ENCODE measurements at places on chromosomes 2 and 18.

GRCh38 chr2:9650119-9650821, 19.5 kb upstream of the YWHAQ start:
- no peak for DNase-seq

GRCh38 chr2:131827481-131828163, 299.9 kb downstream of the CCDC74A start:
- DNase-seq = no peak

DNA sequence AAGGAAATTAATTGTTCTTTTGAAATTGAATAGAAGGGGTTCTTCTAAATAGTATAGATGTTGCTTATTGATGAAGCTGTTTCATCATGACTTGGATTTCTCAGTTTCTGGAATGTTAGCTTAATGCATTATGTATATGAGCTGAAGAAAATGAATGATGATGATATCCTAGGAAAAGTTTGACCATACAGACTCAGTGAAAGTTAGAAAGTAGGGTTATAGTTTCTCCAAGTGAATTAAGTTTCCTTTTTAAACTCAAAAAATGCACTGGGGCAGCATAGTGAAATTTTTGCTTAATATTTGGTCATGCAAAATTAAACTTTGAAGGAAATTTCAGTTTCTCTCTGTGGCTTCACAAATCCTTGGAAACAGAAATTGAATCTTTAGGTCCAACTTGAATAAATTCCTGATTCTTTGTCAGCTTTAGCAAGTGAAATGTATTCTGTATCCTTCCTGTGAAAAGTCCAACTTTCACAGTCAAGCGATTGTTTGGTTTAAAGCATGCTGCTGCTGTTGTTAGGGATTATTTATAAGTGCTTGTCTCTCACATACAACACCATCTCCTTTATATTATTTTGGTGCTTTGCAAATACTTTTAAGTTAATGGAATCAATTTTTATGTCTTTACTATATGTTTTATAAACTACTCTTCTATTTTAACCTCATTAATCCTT, 78.2 kb downstream of the PIK3C3 start:
- DNase-seq = no peak

- DNase-seq = no peak
These were observed 540.0 kb upstream of the GYPC start for GRCh38 chr2:126115975-126116374.

DNA sequence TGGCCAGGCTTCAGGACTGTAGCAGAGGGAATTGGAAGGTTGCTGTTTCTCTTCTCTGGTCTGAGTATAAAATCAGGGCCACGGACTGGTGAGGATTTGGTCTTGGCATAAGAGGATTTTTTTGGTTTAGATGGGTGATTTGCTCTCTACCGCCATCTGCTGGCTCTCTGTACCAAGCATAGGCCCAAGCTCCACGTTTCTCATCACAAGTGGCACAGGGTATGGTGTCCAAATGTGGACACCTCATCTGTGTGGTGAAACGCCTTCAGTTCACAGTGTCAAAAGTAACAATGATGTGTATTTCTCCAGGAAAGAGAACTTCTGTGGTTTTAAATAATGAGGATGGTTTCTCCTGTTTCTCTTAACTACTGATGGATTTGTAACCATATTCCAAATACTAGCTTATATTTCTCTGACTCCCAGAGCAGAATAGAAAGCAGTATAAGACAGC, 115.1 kb downstream of the EML6 start:
- peak; percentile 20 for DNase-seq

- DNase-seq = no peak
These were observed 94.8 kb upstream of the UXS1 start for GRCh38 chr2:106288873-106289272.

DNA sequence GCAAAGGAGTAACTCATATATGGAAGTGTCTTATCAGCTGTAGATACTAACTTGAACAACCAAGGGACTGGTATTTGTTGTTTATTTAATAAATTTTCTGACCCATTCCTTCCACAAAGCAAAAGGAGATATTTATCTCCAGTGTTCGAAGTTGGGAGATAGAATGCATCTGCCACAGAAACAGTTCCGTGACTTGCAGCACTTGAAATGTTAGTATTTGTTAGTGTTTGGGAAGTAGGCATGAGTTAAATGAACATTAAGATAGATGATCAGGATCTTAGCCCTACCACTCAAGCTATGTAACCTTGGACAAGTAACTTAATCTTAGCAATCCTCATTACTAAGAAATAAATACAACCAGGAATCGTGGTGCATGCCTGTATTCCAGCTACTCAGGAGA, 12.1 kb upstream of the SULT1C4 start:
- no peak for DNase-seq

DNA sequence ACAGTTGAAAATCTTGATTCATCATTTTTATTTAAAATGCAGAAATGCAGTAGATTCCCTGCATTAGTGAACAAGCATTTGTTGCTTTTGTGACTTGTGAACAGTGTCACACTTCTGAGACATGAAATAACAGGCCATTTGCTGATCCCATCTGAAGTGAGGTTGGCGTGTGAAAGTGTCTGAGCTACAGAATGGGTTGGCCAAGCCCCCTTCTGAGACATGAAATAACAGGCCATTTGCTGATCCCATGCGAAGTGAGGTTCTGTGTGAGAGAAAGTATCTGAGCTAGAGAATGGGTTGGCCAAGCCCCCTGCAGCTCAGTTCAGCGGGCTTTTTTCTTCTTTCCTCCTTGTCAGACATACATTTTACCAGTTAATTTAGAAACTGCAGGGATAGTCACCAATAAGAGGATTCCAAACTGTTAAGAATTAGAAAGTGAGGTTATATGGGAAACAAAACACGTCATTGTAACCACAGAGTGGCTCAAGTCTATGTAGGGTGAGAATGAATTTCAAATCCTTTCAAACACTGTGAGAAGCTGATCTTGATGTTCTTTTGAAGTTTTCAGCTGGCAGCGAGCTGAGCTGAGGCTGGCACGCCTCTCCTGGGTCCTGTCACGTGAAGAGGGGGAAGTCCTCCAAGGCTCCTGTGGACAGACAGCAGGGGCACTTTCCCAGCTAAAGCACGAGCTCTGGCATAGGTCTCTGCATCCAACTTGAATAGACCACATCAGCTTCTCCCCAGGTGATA, 339.2 kb upstream of the SALL3 start:
- no peak for DNase-seq

- no peak for DNase-seq
These were observed 57.0 kb downstream of the CCDC102B start for GRCh38 chr18:68854786-68855391.

DNA sequence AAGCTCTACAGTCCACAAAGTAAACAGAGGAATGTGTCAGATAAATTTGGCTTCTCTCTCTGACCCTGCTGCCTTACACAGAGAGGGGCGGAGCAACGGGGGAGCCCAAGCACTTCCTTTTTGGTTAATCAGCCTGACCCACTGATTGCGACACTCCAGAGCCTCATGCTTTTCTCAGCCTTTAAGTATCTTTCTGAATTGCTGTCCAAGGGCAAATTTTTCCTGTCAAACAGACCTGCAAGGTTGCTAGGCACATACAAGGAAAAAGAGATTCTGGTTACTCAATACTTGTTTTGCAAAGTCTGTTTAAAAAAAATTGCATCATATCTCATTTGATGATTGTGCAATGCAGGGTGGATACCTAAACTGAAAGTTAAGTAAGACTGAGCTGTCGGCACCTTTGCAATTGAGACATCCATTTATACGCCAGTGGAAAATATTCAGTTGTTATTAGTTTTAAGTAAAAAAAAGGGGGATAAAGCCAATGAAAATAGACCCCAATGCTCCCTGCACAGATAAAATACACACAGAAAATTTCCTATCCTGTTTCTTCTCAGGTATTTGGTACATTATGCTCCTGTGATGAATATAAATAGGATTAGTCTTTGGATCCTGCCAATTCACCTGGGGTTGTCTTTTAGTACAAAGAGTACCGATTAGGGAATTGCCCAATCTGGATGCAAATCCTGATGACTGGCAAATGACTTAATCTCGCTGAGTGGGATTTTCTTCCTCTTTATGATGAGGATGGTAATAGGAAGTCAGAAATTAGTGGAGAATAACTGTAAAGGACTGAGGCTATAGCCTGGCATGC, 260.2 kb upstream of the TRIB2 start:
- DNase-seq = peak; percentile 3

DNA sequence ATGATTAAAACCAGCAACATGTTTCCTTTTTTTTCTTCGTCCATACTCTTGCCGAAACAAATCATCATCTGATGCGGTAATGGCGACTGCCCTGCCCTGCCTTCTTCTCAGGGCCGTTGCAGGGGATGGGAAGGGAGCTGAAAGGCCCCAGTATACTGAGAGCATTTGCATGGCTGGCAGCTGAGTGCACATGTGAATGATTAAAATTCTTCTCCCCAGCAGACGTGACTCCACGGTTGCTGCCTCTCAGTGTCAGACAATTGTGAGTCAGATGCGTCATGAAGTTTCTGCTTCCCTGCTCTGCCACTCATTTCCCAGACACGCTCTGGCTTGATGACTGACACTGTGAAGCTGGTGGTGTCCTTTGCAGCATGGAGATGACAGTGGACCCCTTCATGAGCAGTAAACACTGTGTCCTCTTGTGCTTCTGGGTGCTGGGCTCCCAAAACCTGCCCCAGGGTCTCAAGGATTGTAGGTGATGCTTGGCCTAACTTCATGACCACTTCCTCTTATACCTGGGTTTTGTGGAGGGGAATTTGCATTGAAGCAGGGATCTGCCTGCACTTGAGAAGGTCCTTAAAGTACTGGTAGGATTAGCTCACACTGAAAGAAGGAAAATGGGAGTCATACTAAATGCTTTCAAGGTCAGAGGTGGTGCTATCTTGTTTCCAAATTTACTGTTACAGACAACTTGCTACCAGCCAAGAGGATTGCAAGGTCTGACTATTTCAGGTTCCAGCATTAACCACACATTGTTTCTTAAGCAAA, 222.5 kb upstream of the COPS8 start:
- peak; percentile 36 for DNase-seq

GRCh38 chr2:105135436-105135835, 97.6 kb downstream of the MRPS9 start:
- no peak for DNase-seq

DNA sequence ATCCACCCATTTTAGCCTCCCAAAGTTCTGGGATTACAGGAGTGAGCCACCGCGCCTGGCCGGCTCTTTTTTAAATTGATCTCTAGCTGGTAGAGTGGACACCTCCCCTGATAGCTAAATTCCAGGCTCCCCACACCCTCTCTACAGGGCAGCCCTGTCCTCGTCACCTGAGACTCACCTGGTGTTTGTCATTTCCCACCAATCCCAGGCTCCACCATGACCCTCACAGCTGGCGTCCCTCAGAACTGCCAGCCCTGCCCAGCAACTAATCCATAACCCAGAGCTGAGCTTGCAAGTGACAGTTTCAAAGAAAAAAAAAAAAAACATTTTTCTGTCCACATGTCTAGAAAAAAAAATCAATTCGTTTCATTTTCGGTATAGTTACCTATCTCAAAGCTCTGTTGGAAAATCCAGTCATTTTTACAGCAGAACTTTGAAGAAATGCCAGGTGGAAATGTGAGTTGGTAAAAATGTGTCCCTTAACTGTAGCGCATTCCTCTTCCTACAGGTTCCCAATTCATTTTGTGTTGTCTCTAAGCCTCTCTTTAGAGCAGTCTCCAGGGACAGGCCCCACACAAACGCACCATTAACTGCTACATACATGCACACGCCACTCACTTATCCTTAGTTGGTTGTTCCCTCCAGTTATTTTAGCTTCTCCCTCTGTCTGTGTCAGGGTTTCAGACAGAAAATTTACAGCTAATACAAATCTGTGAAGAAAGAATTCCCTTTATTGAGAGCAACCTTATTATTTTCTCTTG, 294.7 kb downstream of the FBXO15 start:
- DNase-seq = no peak

DNA sequence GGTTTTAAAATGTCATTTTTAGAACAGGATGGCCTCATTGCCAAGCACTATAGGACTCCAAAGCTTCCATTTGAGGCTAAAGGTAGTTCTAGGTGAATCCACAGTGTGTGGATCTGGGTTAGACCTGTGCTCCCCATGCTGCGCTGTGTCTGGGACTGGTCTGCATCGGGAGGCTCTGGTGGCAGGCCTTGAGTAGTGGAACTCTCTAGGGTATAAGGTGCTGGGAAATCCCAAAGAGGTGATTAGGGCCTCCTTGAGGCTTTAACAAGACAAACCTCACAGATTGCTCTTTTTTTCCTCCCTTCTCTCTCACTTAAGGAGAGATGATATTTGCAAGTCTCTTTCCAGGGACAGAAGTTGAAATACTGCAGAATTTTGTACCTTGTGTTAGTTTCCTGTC, 9.3 kb downstream of the SEC11C start:
- no peak for DNase-seq

DNA sequence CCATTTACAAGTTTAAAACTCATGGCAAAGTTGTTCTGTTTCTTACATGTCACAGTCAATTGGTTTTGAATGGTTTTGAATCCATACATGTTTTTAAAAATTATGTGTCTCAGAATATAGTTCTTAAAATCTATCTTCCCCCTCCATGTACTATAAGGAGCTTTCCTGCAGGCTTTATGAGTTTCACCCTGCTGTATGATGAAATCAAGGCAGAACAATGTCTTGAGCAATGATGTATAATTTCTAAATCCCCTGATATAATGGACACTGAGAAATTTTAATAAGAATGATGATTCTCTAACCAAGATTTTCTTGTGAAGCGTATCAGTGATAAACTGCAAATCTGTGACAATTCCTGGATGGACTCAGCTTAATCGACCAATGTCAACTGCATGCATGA, 10.6 kb upstream of the ZNF516 start:
- no peak for DNase-seq

DNA sequence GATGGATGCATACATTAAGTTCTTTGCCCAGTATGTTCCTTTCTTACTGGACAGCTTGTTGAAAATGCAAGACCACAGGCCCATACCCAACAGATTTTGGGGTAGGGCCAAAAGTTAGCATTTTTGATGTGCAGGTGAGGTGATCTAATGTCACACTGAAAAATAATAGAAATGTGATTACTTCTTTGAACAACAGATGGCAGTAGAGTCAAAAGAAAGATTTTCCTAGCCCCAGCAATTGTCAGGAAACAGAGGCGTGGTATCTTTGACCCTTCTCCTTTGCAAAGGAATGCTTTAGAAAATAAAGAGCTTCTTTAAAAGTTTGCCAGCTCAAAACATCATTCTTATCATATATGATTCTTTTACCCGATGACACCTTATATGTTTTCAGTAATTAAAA, 343.6 kb upstream of the SYT4 start:
- no peak for DNase-seq

- peak; percentile 72 for DNase-seq
These were observed 47.1 kb downstream of the NEDD4L start for GRCh38 chr18:58091099-58091611.

- no peak for DNase-seq
These were observed 372.8 kb downstream of the CLIP4 start for GRCh38 chr2:29487967-29488555.

GRCh38 chr2:40292291-40292690, 159.6 kb downstream of the SLC8A1 start:
- DNase-seq = no peak
